Thoracic aorta (tissue), 2 donors: ENCODE measurements at places on chromosomes 4 and X.

- no peak for DNase-seq
These were observed 65.3 kb downstream of the PALLD start for GRCh38 chr4:168562041-168562571.

GRCh38 chr4:38930204-38930603, 62.6 kb downstream of the FAM114A1 start:
- no peak for DNase-seq

DNA sequence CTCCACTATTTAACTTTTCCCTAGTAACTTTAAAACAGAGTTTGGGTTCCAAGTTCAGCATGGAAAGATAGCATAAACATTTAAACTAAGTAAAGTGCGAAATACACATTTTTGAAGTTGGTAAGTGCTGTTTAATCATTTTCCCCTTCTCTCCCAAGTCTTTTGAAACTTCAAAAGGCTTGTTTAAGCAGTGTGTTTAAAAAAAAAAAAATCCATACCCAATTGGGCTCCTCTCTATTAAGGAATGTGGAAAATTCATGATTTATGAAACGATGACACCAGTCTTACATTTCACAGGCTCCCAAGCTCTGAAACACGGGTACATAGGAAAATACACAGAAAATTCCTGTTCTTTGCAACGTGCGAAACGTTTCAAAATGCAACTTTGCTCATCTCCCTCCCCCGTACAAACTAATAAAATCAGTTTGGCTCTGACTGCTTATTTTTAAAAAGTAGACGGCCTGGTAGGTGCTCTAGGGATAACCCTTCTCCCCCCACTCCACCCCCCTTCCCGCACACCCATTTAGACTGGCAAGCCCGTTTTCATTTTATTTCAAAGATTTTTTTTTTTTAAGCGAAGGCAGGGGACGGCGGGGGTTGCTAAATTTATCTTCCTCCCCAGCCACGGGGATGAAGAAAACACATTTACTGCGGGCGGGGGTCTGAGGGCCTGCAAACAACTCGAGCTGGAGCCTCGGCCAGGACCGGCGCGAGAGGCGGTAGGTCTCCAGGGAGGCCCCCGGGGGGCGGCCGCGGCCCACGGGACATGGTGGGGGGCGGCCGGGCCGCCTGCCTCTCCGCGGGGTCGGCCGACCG, 786 bp upstream of the ZFX start:
- DNase-seq, result no peak

GRCh38 chrX:70386235-70386634, 36.9 kb upstream of the GDPD2 start:
- no peak for DNase-seq

- no peak for DNase-seq
These were observed 341.3 kb upstream of the MAGEB16 start for GRCh38 chrX:35456891-35457290.

DNA sequence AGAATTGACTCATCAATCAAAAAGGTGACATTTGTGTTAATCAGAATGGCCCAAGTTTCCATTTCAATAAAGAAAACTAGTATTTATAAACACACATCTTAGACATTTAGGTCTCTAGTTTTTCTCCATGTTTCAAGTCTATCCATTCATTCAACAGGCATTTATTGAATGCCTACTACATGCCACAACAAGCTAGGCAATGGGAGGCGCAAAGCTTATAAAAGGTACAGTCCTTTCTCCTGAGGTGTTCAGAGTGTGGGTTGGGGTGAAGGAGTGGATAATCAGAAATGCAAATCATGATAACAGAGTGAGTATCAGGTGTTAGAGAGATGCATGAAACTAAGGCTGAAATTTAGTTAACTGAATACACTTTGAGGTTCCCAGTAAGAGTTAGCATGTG, 78.0 kb downstream of the HCCS start:
- no peak for DNase-seq

- DNase-seq, result no peak
These were observed 876 bp downstream of the KLHL2 start for GRCh38 chr4:165208221-165208652.

DNA sequence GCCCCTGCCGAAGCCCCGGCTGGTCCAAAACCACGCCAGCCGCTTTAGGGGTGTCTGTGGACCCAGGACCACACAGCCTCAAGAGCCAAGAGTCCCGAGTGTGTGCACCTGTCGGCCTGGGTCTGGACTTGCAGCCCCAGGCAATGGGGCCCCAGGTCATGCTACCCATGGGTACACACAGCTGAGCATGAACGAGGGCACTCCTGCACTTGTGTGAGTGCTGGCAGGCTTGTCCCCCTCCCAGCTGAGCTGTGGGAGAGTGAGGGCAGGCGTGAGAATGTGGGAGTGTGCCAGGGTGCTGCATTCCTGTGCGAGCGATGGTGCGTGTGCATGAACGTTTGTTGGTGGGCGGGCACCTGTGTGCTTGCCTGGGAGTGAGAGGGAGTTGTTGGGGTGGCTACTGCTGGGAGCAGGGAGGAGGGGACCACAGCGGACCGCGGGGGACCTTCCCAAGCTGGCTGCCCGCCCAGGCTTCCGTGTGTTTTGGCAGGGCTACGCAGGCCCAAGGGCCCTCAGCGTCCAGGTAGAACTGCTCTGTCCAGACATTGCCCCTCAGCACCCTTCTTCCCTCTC, 30.8 kb downstream of the BLOC1S4 start:
- DNase-seq, result no peak

DNA sequence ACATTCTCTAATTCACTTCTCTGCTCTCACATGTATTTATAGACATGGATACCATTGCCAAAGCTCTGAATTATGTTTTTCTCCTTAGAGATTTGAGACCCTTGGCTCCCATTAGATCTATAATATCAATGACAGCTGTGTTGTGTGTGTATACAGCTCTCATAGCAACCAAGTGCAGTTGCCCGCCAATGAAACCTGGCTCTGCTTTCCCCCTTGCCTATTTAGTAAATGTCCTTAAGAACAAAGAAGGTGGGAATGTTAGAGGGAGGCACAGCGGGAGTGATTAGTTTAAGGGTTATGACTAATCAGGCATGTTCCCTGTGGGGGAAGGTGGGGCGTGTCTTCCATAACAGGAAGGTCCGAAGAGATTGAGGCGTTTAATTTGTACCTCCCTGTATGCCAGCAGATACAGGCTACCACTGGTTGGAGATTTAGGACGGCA, 100.5 kb upstream of the TBC1D9 start:
- DNase-seq, result no peak

- no peak for DNase-seq
These were observed 171.2 kb upstream of the NDP start for GRCh38 chrX:44144177-44144945.

DNA sequence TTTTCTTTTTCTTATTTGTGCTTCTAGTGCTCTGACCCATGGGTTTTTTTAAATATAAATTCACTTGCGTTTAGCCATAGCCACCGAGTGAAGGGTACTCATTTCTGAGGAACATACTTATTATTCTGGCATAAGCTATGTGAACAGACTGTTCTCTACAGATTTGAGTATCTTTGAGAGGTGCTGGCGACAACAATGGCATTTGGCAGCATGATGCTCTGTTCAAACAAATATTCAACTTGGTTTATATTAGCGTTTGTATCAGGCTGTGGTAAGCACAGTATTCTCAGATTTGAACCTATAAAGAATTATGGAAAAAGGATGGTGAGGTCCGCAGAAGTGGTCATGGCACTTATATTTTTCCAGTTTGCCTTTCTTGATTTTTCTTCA, 108.7 kb upstream of the LIMCH1 start:
- no peak for DNase-seq

DNA sequence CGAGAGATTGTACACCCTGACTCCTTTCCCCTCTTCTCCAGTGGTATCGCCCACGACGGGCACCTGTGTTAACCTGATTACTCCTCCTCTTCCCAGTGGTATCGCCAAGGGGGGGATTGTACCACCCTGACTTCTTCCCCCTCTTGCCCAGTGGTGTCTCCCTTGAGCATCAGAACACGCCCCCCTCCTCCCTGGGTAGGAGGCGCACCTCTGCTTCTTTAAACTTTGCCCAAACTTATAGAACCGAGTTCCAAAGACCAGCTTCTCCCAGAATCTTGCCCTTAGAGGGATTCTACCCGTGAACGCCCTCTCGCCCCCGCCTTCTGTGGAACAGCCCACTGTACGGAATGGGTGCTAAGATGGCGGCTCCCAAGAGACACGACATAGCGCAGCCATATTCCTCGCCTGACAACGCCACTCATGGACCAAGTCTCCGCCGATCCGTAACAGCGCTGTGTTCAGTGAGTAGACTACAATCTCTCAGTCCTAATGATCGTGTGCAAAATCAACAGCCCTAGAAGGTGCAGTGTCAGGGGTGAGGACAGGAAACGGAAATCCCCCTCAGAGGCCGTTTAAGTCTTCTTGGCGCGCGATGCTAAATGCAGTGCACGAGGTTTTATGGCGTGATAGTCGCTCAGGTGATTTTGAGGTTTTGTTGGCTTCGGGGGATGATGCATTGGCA, 4.2 kb upstream of the ZNF157 start:
- DNase-seq, result no peak

GRCh38 chrX:32281853-32282252, 929.5 kb downstream of the DMD start:
- DNase-seq, result no peak

- DNase-seq, result no peak
These were observed 608.1 kb downstream of the MID1IP1 start for GRCh38 chrX:39409246-39409917.

- no peak for DNase-seq
These were observed 5.2 kb upstream of the RPGR start for GRCh38 chrX:38332505-38332904.

DNA sequence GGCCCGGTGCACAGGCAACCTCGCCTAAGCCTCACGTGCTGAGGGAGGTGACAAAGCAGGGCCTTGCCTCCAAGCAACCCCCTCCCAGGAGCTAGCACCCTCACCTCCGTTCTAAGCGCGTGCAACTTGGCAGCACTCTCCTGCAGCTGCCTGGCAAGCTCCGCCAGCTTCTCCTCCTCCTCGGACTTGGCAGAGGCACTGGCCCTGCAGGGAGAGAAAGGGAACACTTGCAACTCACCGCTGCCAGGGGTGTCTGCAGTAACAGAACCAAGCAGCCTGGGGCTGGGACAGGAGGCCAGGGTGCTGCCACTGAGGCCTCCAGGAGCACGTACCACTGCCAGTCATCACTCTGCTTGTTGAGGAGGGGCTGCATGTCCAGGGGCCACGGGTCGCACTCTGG, 10.3 kb upstream of the TREX2 start:
- no peak for DNase-seq

DNA sequence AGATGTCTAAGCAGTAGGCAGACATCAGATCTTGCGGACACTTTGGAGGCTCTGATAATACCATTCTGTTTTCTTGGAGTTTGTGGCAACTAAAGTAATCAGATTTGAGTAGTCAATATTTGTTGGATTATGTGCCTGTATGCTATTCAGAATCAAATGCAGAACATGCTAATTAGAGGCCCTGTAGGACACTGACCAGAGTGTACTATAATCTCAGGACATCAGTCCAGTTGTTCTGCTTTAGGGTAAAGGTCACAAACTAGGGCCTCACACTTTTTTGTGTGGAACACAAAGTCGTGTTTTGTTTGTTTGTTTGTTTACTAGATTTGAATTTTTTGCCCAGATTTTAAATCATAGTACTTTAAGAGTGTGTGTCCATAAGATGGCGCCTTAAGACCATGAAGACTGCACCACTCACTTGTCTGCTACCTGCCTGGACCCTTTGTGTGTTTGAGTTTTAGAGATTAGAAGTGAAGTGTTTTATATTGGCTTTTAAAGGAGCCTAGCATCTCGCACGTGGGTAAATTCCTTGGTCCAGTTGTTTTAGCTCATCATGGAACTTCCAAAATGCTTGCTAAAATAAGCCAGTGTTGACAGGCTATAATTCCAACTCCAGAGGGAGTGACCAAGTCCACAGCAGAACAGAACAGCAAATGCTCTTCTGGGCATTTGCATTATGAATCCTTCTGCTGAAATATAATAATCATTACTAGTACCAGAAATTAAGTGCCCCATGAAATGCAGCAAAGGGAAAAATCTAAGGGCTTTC, 34.7 kb downstream of the IL13RA1 start:
- no peak for DNase-seq

DNA sequence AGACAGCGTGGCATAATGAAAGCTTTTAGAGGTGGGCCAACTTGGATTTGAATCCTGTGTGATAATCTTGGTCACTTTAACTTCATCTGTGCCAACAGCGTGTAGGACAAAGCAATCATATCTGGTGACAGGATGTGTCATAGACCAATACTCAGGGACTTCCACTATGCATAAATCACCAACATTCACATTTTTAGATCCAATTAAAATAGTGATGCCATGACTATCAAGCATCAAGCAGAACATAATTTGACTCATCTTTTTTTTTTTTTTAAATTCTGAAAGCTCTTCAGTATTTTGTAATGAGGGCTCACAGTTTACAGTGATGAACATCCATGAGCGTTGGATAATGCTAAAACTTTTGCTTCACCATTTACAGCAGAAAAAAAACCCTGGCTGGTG, 27.3 kb upstream of the RAPGEF2 start:
- DNase-seq, result no peak
